Stimulated activated naive CD4-positive, alpha-beta T cell (primary cell): ENCODE measurements at places on chromosomes 2 and 18.

DNA sequence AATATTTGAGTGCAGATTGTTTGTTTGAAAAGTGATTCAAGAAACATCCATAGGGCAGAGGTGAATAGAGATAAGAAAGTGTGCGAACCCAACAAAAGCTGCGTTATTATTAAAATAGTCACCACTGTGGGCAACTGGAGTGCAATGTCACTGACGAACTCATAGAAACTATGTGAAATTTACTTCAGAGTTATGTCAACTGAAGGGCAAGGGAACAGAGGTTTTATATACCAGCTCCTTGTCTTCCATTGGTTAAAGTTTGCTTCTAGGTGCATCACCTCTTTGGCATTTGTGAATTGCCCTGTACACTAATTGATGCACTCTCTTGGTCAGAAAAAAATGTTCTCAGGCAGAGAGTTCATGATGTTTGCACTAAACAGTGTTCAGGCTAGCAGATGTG, 110.5 kb upstream of the NYAP2 start:
- no peak for DNase-seq

DNA sequence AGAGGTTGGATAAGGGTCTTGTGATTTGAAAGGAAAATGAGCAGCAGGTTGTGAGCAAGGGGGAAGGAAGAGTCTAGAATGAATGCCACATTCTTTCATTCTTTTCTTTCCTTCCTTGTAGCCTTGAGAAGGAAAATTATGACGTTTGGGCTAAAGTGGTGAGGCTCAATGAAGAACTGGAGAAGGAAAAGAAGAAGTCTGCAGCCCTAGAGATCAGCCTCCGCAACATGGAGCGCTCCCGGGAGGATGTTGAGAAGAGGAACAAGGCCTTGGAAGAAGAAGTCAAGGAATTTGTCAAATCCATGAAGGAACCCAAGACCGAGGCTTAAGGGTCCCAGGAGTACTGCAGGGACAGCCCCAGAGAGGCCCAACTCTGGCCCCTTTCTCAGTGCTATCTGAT, 45.3 kb downstream of the BMP10 start:
- no peak for DNase-seq

- DNase-seq = no peak
These were observed 568.1 kb upstream of the CRIM1 start for GRCh38 chr2:35787302-35788031.

GRCh38 chr2:205475416-205475768, 206.9 kb upstream of the NRP2 start:
- no peak for DNase-seq

GRCh38 chr2:162013514-162014475, 60.2 kb downstream of the DPP4 start:
- DNase-seq = no peak

GRCh38 chr18:52715991-52716390, 376.0 kb downstream of the DCC start:
- no peak for DNase-seq

GRCh38 chr2:209577376-209578357, 153.8 kb downstream of the MAP2 start:
- DNase-seq = no peak

DNA sequence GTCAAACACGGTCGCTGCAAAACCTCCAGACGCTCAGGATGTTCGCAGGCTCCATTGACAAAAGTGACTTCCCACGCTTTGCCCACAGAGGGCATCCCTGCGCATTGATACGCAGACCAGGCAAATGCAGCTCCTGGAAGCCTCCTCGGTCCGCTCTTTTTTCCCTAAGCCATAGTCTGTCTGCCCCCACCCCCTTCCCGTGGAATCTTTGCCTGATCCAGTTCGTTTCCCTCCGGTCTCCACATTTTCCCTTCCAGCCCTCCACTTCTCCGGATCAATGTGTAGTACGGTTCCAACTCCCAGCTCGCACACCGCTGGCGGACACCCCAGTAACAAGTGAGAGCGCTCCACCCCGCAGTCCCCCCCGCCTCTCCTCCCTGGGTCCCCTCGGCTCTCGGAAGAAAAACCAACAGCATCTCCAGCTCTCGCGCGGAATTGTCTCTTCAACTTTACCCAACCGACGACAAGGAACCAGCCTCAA, at the start of gene DCC:
TSS of gene DCC (plus strand) at position 307 of the 481 bp plus-strand sequence. CDS start 591 bp downstream, outside the sequence.
- no peak for DNase-seq

- no peak for DNase-seq
These were observed 6.7 kb downstream of the SLC66A2 start for GRCh38 chr18:79944746-79945117.

DNA sequence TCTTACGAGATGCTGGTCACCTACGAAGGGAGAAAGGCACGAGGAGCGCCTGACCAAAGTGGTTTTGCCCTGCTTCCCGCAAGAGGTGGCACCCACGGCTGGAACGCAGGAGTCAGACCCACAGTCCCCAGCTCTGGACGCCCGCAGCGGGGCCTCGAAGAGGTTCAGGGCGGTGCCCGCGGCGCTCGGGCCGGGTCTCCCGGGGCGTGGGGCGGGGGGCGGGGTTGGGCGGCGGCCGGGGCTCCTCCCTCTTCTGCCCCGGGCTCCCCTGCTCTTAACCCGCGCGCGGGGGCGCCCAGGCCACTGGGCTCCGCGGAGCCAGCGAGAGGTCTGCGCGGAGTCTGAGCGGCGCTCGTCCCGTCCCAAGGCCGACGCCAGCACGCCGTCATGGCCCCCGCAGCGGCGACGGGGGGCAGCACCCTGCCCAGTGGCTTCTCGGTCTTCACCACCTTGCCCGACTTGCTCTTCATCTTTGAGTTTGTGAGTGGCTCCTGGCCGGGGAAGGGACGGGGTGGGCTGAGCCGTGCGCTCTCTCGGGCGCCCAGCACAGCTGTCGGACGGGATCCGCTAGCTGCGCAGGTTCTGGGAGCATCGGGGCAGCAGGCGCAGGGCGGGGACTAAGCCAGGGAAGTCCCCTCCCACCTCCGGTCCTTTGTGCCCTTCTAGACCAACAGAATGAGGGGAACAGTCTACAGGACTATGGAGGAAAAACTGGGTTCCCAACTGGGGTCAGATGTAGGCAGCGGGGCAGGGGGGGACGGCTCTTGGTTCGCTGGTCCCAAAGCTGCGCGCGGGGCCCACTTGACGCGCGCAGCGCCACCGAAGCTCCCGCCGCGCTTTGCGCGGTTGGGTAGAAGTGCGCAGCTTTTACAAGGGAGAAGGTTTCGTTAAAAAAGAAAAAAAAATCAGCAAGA, at the start of gene MAL:
TSS of gene MAL (plus strand) at position 303 of the 914 bp plus-strand sequence. CDS start at position 388, 85 bp downstream.
- peak; percentile 42 for DNase-seq

DNA sequence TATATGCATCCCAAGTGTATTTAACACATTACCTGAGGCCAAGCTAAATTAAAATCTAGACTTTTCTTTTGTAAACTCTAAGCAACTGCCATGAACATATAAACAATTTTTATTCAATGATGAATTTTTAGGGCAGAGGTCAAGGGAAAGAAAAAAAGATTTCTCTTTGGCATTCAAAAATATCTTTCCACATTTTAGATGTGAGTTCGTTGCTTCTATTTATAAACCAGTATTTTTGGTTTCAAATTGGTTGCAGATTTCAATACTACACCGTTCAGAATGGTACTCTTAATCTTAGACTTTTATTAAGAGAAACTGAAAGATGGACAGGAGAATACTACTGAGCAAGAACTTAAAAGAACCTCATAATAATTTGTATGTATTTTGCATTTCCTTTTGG, 293.6 kb upstream of the CCDC68 start:
- DNase-seq = no peak

DNA sequence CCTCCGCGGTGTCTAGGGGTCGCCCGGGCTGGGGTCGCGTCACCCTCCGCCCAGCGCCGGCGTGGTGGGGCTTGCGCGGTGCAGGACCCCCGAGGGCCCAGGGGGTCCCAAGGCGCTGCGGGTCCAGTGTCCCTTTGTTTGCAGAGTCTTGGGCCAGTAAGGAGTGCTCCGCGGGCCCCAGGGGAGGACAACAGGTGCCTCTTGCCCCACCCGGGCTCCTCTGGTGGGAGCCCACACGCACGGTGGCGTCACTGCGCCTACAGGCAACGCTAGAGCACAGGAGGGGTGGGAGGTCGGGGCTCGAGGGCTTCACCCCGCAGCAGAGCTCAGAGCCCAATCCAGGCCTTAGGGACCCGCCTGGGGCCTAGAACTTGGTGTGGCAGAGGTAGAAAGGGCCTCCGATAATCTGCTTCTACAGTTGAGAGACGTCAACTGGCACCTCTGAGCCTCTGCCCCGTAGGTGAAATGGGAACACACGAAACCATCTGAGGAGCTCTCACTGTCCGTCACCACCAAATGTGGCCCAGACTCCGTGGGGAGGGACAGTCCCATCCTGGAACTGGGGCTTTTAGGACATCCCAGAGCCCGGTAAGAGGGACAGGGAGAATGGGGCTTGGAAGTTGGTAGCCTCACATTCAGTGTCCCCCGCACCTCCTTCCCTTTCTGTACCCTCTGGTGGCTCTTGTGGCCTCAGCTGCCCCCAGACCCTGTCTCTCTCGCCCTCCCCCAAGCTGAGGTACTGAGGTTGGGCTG, 1.4 kb downstream of the ARID5A start:
- DNase-seq = peak; percentile 85

GRCh38 chr2:218888341-218888740, 7.7 kb downstream of the WNT10A start:
- DNase-seq = no peak

DNA sequence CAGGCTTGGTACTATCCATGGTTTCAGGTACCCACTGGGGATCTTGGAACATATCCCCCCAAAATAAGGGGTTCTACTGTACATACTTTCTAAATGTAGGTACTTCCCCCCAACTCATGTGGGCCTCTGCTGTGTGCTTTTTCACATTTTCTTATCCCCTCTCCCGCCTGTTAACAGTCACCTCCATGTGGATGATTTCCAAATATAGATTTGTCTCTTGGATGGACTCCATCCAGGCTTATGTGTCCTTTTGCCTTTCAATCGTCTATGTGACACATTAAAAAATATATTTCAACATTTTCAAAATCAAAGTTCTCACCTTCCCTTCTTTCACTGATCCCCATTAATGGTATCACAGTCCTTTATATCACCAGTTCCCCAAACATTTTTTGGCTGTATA, 44.4 kb downstream of the OSBPL6 start:
- DNase-seq = no peak

GRCh38 chr2:203682688-203683130, 23.7 kb upstream of the CD28 start:
- no peak for DNase-seq

GRCh38 chr2:72980535-72981217, 63.4 kb downstream of the EMX1 start:
- no peak for DNase-seq

DNA sequence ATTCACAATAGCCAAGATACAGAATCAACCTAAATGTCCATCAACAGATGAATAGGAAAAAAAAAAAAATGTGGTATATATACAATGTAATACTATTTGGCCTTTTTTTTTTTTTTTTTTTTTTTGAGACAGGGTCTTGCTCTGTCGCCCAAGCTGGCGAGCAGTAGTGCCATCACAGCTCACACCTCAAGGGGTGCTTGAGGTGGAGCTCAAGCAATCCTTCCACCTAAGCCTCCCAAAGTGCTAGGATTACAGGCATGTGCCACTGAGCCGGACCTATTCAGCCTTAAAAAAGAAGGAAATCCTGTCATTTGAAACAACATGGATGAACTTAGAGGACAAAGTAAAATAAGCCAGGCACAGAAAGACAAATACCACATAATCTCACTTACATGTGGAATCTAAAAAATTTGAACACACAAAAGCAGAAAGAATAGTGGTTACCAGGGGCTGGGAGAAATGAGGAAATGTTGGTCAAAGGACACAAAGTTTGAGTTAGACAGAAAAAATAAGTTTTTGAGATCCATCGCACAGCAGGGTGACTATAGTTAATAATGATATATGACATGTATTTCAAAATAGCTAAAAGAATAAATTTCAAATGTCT, 26.0 kb downstream of the TLK1 start:
- DNase-seq = no peak

GRCh38 chr18:8741532-8741931, 36.2 kb downstream of the MTCL1 start:
- no peak for DNase-seq

GRCh38 chr2:49129034-49129433, 25.3 kb downstream of the FSHR start:
- DNase-seq = no peak

GRCh38 chr2:42464631-42465030, 29.2 kb downstream of the KCNG3 start:
- no peak for DNase-seq

DNA sequence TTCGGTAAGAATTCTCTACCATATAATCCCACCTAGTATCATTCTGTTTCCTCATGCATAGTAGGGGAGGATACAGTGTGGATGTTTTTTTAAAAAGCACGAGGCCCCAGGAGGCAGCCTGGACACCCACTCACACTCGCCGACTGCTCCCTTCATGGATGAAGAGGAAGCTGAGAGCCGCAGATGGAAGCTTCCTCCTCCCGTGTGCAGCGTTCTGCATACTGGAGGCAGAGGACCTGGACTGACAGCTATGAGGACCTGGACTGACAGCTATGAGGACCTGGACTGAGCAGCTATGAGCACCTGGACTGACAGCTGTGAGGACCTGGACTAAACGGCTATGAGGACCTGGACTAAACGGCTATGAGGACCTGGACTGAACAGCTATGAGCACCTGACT, 234.4 kb downstream of the NDUFA10 start:
- no peak for DNase-seq

- DNase-seq = no peak
These were observed 28.1 kb downstream of the NAT8 start for GRCh38 chr2:73614105-73614504.

DNA sequence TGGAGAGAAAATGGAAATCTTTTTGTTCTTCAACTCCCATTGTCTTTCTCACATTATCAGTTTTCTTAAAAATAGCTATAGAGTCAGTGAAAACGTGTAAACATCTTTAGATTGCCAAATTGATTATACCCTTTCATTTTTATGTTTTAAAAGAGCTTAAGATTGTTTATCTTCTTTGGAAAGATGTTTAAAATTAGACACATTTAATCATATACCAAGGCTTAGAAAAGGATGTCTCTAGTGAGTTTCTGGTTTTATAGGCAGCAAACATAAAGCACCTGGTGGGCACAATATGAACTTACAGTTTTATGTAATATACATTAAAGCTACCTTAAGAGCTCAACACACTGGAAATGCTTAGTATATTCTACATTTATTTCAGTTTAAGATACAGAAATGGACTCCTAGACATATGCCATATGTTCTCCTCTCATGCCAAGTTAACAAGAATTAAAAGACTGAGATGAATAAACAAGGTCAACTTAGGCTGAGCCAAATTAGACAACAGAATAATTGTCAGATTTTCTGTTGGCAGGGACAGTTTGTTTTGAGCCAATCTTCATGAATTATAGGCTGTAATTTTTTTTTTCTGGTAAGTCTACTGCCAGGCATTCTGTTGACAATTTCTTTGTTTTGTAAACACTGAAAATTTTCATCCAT, 112.7 kb downstream of the OTX1 start:
- DNase-seq = no peak
